GM12891 (cell line): ENCODE measurements at places on chromosomes 11 and 22.

GRCh38 chr11:63012430-63012829 is 3.2 kb downstream of the SLC22A8 start:
- DNase-seq = no peak

- DNase-seq = no peak
These were observed 47.3 kb downstream of the RDX start for GRCh38 chr11:110249066-110249465.

- no peak for DNase-seq
These were observed 102.1 kb downstream of the RPS6KA4 start for GRCh38 chr11:64461081-64461480.

DNA sequence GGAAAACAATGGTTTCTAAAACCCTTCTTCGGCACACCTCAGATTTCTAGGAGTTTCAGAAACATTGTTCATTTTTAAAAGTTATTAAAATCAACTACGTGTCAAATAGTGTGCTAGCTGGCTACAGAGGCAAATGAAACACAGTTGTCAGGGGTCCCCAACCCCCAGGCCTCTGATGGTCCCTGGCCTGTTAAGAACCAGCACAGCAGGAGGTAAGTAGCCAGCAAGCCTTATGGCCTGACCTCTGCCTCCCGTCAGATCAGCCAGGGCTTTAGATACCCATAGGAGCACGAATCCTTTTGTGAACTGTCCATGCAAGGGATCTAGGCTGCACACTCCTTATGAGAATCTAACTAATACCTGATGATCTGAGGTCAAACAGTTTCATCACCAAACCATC is 648.2 kb downstream of the FAM181B start:
- no peak for DNase-seq

- DNase-seq = no peak
These were observed 7.4 kb downstream of the SMPD1 start for GRCh38 chr11:6397636-6398035.

GRCh38 chr11:46114378-46114777 is 6.9 kb downstream of the PHF21A start:
- no peak for DNase-seq

- DNase-seq = peak; percentile 76
These were observed 12.4 kb upstream of the KLHL35 start for GRCh38 chr11:75445315-75445953.

- no peak for DNase-seq
These were observed 18.5 kb upstream of the SPON1 start for GRCh38 chr11:13944016-13944415.

GRCh38 chr11:112810951-112811350 is 150.3 kb upstream of the NCAM1 start:
- no peak for DNase-seq

DNA sequence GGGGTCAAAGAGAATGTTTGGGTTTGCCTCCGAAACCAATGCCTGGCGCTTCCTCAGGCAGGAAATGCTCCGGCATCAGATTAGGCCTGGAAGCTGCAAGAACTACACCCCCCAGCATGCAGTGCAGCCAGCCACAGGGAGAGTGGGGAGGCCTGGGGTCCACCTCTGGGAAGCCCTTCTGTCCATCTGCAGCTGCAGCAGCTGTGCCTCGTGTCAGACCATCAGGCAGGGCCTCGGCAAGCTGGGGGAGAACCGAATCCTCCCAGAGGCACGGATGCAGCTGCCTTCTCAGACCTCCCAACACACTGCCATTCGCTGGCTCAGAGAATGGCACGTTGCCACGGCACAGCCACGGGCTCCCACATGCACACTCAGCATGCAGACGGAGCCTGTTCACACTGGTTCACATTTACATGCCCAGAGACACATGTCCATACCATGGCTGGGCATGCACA is 57.4 kb downstream of the NECTIN1 start:
- no peak for DNase-seq

DNA sequence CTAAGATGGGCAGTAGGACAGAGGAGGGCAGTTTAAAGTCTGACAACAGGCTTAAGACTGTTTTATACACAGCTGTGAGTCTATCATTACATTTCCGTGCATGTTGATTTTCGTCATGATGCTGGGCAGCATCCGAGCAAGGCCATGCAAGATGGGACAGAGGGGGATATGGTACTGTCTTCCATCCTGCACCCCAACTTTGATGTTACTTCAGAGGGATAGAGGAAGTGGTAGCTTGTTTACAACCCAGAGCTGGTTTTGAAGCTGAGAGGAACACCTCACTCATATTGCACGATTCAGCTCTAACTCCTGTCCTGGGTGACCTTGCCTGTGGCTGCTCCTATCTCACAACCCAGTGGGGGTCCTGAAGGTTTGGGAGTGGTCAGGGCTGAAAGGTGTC is 3.0 kb upstream of the SORL1 start:
- DNase-seq = no peak

- DNase-seq = no peak
These were observed 67.8 kb upstream of the DDI1 start for GRCh38 chr11:103968685-103969084.

DNA sequence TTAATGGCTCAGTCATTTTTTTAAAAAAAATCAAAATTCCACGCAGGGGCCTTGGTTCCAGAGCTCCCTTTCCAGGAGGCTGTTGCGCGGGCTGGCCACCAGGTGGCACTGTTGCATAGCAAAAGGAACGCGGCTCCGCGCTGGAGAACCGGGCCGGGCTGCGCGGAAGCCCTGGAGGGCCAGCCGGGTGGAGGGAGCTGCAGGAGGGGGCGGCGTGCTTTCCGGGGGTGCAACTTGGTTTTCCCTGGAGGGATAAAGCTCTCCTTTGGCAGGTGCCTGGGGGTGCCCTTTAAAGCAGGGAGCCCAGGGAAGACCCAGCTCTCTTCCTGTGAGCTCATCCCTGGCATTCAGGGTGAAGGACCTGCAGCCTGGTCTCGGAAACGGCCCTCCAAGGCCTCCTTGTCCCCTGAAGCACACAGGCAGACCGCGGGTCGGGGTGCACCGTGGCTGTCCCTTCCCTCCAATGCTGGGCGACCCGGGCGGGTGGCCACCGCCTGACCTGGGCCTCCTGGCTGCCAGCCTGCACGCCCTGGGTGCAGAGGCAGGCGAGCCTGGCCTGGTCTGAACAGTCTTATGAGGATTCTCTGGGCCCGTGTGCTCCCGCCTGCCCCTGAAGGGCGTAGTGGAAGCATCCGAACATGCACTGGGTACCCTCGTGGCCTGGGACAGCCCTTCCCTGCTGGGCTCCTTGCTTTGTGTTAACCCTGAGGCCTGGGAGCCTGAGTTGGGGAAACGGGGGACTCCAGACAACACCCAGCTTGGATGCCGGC is 23.4 kb downstream of the KRTAP5-5 start:
- DNase-seq = peak; percentile 95

GRCh38 chr11:128598506-128599150 is 11.3 kb upstream of the ETS1 start:
- no peak for DNase-seq

- DNase-seq = no peak
These were observed 223.4 kb downstream of the CADM1 start for GRCh38 chr11:115280775-115281174.

DNA sequence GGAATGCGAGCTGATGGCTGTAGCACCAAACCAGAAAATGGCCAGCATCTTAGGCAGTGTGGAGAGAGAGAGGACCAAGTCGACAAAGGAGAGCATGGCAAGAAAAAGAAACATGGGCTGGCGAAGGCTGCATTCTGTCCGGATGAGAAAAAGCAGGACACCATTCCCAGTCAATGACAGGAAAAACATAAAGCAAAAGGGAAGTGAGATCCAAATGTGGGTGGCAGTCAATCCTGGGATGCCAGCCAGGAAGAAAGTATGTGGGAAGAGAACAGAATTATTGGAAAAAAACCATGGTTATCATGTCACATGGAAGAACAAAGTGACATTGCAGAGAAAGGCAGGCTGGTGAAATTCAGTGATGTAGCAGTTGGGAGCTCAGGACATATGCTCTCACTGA is 36.9 kb upstream of the OR56A1 start:
- no peak for DNase-seq

DNA sequence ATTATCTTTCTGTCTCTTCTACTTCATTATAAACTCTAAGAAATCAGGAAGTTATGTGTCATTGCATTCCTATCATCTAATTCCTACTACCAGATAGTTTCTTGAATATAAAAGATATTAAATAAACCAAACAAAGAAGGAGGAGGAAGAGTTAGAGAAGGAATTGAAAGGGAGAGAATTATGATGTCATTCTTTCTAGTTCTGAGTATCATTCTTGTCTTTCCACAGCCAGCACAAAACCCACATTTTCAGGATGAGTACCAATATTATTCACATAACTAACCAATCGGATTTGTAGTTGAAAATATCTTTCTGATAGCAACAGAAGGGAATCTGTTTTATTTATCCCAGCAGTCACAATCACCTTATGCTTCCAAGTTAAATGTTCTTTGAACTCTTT is 13.3 kb downstream of the MS4A13 start:
- no peak for DNase-seq

- no peak for DNase-seq
These were observed 182.5 kb downstream of the CSNK2A3 start for GRCh38 chr11:11170352-11171084.

DNA sequence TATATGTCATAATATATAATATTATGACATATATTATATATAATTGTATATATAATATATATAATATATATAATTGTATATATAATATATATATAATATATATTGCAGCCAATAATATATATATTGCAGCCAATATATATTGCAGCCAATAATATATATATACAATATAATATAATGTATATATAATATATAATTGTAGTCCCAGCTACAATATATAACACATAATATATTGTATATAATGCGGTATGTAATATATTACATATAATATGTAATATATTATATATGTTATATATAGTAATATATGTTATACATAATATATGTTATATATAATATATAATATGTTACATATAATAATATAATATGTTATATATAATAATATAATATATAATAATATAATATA is 5.8 kb upstream of the CELF1 start:
- no peak for DNase-seq

DNA sequence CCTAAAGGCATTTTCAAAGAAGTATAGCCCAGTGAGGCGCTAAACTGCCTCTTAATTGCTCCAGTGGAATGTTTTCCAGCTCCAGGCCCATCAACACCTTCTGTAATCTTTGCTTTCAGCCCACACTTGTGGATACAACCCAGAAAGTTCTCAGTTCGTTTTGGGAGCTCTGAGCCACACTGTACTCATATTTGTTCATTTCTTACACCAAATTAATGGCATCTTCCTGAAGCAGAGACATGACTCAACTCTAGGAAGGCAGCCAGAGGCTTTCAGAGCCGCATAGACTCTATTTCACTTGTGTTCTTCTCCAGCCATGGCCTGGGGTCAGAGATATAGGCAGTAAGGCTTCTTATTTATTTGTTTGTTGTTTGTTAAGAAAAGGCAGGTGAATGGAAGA is 175.5 kb upstream of the NCAM1 start:
- DNase-seq = no peak

DNA sequence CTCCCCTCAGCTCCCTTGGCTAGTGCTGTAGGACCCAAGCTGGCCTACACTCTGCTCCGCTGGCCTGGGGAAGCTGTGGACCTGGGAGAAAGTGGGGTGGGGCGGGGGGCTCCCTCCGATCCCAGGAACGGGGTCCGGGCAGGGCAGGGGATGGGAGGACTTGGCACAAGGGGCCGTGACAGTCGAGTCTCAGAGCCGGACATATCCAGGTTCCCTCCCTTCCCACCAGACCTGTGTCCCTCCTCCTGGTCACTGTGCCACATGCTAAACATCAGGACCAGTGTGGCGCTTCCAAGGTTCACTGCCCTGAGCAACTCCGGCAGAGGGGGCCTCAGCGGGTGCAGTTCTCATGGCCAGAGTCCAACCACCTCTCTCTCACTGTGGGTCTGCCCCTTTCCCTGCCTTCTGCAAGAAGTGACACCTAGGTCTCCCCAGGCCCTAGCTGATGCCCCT is 2.0 kb downstream of the DUSP8 start:
- no peak for DNase-seq

DNA sequence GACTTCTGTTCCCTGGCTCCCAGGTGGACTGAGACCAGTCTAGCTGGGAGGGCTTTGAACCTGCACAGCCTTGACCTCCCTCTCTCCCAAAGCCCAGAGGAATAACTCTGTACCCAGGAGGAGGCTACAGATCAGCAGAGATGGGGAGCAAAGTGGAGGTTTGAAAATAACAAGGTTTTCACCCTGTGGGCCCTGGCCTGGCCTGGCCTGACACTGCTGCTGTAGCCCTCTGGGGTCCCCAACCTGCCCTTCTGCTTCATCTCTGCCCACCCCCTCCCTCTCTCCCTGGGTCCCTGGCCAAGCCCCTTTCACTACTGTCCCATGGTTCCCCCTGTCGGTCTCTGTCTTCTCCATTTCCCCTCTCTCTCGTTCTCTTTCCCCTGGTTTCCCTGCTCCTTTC is 225.2 kb downstream of the BUD13 start:
- no peak for DNase-seq

- no peak for DNase-seq
These were observed 45.3 kb downstream of the MED15 start for GRCh38 chr22:20552443-20553401.

GRCh38 chr22:40534379-40535188 is 101.9 kb downstream of the MRTFA start:
- no peak for DNase-seq

GRCh38 chr11:68541116-68541515 is 80.6 kb downstream of the PPP6R3 start:
- DNase-seq = no peak

DNA sequence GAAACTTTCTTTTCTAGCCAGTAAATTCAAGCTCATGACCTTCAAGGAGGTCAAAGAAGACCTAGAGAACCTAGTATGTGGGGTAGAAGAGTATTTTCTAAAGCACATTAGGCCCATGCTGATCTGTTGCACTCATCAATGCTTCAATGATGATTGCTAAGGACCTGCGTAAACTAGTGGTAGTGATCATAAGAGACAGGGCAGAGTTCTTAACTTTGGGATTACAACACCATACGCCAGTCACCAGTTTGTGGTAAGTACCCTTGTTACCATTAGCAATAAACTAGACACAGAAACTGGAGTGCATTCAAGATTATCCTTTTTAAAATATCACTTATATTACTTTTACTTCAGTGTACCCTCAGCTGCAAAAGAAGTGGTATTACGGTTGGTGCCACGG is 490.3 kb downstream of the BUD13 start:
- no peak for DNase-seq

- DNase-seq = no peak
These were observed 2.4 kb downstream of the MYRF start for GRCh38 chr11:61754534-61755482.

- DNase-seq = no peak
These were observed 36.1 kb upstream of the NNMT start for GRCh38 chr11:114260077-114260476.

GRCh38 chr11:128048121-128048520 is 539.2 kb downstream of the ETS1 start:
- DNase-seq = no peak
